Fibroblast of villous mesenchyme (primary cell): ENCODE measurements at places on chromosomes 7 and 10.

DNA sequence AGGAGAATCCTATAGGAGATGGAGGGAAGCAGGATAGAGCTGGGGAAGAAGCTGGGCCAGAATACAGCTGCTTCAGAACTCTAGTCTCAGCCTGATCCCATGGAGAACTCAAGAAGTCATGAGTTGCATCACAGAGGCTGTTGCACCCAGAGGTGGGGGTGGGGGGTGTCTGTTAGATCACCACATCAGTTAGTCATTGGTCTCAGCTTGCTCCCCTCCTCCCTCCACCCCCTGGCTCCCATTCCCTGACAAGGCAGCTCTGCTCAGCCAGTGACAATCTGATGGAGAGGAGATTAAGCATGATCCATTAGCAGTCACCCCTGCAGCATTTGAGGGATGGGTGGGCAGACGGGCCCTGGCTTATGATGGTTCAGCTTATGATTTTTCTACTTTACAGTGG, 58.4 kb upstream of the FGL2 start:
- no peak for DNase-seq

DNA sequence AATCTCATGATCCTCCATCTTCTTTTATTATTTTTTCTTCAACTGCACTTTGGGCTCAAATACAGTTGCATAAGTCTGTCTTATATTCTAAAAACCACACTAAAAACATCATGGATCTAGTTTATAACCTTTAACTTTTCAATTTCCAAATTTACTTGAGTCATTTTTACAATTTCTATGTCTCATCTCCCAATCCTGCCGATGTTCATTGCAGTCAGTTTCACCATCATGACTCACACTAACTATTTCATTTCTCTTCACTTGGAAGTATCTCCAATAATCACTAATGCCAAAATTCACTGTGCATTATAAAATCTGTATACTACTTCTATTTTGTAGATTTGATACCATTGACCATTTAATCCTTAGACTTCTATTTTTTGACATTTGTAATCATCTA, 806.9 kb upstream of the SORCS1 start:
- DNase-seq = peak; percentile 70

- DNase-seq = no peak
Observed at GRCh38 chr10:86956195-86956847, 1.1 kb downstream of the MMRN2 start.

GRCh38 chr10:126501828-126502227, 113.6 kb upstream of the ADAM12 start:
- DNase-seq = no peak
